ENCODE measurements at places on chromosomes 13 and 19.

GRCh38 chr19:6610934-6611852 lies 20.2 kb upstream of the CD70 start:
- peak; percentile 98 for DNase-seq

- DNase-seq: peak; percentile 64
These were observed 8.9 kb upstream of the ZNF507 start for GRCh38 chr19:32336259-32337083.

GRCh38 chr13:106651442-106651841 lies 83.5 kb upstream of the ARGLU1 start:
- no peak for DNase-seq

- no peak for DNase-seq
These were observed 41.7 kb downstream of the ZNF85 start for GRCh38 chr19:20964798-20965197.

GRCh38 chr13:81582381-81582780 lies 1241.5 kb upstream of the SPRY2 start:
- DNase-seq: no peak

DNA sequence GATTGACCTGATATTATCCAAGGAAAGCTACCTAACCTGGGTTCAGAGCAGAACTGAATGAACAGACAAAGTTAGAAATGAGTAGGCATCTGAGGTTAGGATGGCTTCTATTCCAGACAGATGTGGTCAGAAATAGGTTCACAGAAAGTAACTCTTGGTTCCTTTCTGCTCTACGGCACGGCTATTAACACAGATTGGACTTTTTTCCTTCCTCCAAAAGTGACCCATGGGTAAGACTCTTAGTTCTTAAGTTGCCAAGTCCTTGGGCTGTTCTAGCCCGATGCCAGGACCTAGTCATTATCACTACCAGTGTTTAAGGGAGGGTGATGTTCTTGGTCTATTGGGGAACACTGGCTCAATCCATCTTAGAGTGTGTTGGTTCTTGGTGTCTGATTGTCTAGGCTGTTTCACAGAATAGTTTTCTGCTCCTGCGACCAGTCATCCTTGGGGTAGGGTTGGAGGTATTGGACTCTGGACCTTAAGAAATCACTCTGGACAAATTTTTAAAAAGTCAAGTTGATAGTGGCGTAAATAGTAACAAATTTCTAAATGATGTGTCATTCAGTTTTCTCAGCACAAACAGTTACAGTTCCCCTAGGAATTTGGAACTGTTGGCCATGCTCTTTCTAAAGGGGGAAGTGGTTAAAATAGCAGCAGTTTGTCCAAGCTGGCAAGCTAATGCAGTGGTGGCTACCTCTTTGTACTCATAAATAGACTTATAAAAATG lies 60.1 kb upstream of the MYCBP2 start:
- DNase-seq: peak; percentile 84

- peak; percentile 24 for DNase-seq
These were observed 630 bp downstream of the RAP2A start for GRCh38 chr13:97434397-97435201.

- DNase-seq: peak; percentile 34
These were observed 730.8 kb downstream of the EFNB2 start for GRCh38 chr13:105804561-105805190.

GRCh38 chr19:8161135-8161646 lies 11.8 kb upstream of the FBN3 start:
- DNase-seq: peak; percentile 49

DNA sequence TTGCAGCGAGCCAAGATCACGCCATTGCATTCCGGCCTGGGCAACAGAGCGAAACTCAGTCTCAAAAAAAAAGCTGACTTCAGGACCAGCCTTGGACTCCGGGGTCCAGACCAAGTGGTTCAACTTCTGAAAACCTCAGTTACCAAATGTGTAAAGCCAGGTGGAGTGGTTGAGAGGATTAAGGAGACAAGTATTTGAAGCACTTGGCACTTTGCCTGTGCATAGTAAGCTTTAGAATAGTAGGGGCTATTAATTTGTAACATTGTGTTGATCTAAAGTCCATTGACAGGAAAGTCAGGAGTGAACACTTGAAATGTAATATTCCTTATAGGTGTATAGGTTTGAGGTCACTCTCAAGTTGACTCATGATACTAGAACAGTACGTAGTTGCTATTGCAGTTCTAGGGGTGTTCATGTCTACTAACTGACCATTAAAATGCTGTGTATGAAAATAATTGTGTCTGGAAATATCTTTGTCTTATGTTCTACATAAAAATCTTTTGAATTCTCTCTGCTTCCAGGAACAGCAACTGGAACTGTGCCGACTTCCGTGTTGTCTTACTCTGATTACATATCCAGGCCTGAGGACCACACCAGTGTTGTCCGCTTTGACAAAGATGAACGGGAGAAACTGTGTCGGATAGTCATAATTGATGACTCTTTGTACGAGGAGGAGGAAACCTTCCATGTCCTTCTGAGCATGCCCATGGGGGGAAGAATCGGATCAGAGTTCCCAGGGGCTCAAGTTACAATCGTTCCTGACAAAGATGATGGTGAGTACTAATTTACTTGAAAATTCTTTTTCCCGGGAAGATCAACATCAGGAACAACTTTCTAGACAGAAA lies 97.4 kb downstream of the FREM2 start:
- DNase-seq: no peak

- DNase-seq: no peak
These were observed 8.9 kb downstream of the COG3 start for GRCh38 chr13:45473627-45474026.

- DNase-seq: peak; percentile 85
These were observed 17.7 kb downstream of the RFX2 start for GRCh38 chr19:6092329-6093286.

DNA sequence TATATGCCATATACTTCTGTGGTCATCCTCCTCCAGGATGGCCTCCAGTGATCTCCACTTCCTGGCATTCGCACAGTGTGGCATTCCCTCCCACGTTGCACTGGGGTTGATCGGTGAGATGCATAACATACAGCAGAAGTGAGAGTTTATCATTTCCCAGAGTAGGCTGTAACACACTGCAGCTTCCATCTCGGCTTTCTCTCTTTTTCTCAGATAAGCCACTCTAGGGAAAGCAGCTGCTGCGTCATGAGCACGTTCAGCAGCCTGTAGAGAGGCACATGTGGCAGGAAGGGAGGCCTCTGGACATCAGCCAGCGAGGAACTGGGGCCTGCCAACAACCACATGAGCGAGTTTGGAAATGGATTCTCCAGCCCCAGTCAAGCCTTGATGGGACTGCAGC lies 807.1 kb downstream of the DIAPH3 start:
- DNase-seq: peak; percentile 4

DNA sequence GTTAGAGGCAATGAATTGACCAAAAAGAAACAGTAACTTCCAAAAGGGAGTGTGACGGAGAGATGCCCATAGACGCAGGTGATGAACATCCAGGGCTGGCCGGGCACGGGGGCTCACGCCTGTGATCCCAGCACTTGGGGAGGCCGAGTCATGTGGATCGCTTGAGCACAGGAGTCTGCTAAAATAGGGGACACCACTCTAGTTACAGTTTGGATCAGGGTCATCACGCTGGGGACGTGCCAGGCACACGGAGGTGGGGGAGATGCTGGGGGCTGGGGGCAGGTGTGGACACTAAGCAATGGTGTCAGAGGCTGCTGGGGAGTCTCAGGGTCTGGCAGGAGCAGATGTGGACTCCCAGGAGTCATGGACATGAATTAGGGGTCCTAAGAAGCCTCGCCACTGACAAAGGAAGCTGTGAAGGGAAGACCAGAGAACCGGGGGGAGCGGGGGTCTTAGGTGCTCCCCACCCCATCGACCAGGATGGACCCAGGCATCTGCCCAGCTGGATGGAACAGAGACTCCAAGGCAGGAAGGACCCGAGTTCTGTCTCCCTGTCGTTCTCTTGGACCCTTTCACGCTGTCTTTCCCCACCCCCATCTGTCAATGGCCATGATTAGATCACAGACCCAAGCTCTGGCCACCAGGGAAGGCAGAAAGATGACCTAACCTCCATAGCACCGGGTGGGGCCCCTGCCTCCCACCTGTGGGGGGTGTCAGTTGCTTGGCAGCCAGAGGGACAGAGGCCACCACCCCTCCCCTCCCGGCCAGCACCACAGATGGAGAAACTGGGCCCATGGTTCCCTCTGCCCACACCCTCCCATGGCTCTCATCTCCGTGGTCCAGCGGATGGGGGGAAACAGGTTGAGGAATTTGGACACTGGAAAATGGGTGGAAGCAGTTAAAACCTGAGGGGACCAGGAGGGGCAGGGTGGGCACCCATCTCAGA lies 19.6 kb downstream of the CCDC8 start:
- DNase-seq: no peak

DNA sequence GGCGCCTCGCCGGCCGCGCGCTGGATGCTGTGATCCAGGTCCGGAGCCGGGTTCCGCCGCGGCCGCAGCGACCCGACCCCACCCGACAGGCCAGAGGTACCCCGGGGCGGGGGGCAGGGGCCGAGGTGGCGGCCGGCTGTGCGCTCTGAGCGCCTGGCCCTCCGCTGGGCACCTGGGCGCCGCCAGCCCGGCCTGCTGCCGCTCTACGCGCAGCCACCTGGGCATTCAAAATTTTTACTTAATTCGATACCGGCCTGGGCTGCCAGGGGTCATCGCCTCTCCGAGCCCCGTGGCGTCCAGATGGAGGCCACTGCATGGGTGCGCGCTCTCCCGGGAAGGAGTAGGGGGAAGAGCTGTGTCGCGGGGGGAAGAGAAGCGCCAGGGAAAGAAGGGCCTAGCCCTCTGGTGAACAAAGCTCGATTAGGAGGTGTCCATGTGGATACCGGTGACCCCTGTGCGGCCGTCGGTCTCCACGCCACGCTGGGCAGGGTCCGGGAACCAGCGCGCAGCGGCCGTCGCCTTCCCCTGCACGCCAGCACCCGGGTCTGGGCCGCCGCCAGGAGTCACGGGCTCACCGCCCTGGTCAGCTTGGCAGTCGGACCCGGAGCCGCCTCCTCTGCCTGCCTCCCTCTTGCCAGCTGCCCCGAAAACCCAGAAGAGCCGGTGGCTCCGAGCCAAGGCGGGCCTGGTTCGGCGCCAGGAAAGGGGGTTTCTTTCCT lies 666 bp downstream of the BIVM start:
- DNase-seq: peak; percentile 25

GRCh38 chr19:33075519-33075918 lies 5.5 kb upstream of the GPATCH1 start:
- no peak for DNase-seq

GRCh38 chr13:76872675-76873074 lies 13.5 kb downstream of the KCTD12 start:
- no peak for DNase-seq

DNA sequence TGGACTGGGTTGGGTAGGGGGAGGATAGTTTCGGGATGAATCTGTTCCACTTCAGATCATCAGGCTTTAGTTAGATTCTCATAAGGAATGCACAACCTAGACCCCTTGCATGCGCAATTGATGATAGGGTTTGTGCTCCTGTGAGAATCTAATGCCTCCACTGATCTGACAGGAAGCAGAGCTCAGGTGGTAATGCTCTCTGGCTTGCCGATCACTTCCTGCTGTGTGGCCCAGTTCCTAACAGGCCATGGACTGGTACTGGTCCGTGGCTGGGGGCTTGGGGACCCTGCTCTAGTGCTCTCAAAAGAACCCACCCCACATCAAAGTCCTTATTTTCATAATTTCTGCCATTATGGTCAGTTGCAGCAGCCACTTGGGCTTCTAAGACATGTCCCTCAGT lies 30.1 kb downstream of the DNAJC3 start:
- DNase-seq: no peak

DNA sequence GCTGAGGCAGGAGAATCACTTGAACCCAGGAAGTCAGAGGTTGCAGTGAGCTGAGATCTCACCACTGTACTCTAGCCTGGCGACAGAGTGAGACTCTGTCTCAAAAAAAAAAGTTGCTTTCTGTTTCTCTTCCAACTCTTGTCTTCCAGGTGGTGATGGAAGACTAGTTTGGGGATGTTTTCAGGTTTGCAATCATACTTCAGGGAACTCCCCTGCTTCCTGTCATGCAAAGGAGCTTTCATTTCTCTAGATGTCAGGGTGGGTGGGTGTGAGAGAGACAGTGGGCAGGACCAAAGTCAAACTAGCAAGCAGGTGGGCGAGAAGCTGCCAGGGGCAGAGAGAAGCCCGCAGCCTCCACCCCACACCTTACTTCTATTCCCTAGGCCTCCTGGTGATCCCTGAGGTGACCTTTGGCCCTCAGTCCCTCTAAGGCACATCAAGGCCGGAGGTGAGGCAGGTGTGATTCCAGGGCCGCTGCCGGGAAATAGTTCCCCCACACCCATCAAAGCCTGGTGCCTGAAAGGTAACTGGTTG lies 25.7 kb downstream of the CCNE1 start:
- no peak for DNase-seq

DNA sequence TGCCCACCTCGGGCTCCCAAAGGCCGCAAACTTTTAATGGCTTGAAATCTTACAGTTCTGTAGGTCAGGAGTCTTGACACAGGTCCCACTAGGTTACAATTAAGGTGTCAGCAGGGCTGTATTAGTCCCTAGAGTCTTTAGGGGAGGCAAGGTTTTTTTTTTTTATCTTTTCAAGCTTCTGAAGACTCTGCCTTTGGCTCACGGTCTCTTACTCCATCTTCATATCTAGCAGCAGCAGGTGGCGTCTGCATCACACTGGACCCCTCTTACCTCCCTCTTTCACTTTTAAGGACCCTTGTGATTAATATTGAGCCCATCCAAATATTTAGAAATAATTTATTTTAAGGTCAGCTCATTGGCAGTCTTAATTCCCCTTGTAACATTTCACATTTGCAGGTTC lies 11.6 kb downstream of the MIR17HG start:
- no peak for DNase-seq

DNA sequence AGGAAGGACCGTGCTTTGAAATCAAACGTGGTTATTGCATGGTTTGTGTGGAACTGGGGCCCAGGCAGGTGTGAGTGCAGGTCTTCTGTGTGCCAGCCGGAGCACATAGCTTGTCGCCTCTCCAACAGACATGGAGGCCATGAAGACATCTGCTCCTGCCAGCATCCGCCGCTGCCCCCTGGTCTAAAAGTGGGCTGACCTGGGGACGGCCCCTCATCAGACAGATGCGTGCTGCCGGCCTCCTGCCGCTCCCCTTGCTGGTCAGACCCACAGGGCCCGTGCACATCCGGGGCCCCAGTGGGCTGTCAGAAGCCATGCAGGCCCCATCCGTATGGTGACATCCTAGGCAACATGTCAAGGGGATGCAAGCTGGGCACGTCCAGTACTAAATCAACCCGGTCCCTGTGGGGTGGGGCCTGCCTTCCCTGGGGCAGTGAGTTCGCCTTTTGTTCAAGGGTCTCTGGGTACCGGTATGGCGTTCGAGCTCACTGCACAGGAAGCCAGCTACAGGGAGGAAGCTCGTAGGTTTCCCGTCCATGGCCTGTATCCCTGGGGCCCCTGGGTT lies 88.0 kb upstream of the MCF2L start:
- no peak for DNase-seq

DNA sequence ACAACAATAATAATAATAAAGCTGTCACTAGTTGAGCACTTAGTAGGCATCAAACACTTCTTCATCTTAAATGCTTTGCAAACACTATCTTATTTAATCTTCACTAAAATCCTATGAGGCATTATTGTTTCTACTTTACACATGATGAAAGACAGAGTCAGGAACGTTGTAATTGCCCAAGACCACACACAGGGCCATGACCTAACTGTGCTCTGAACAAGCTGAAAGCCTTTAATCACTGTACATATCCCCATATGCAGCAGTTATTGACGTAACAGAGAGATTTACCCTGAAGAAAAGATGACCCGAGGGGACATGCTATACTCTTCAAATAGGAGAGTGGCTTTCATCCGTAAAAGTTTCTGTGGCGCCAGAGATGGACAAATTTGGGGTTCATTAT lies 53.0 kb downstream of the SACS start:
- peak; percentile 82 for DNase-seq

Measured in fibroblast of mammary gland (primary cell).